Hippocampal formation (tissue), 2 donors: ENCODE measurements at places on chromosomes 7 and 10.

DNA sequence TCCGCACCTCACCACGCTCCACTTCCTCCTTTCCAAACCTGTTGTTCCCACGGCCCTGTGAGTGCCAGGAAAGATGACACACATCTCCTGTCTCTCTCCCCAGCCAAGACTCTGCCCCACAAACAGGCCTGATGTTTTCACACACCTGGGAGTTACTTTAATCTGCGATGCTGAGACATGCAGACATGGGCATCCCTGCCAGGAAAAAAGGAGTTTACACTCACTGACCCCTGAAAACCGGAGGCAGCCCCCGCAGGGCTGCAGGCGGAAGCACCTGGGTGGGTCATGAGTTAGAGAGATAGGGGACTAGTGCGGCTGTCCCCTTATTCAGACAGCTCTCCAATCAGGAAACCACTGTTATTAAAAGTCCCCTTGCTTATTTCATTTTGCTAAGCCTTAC lies 106.4 kb upstream of the CARD11 start:
- no peak for DNase-seq

DNA sequence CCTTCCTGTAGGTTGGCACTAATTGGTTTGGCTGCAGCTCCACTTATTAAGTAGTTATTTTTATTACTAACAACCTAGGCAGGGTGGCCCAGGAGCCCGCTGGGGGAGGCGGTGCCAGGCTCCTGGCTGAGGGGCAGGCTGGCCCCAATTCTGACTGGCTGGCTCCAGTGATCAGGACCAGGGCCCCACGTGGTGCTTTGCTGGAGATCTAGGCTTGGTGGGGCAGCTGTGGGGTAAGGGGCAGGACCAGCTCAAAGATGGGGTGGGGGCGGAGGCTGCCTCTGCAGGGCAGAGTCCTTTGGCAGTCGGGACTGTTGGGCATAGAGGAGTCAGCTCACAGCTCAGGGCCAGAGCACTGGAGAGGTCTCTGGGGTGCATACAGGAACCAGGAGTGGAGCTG lies 2.4 kb downstream of the ASL start:
- DNase-seq, result no peak

DNA sequence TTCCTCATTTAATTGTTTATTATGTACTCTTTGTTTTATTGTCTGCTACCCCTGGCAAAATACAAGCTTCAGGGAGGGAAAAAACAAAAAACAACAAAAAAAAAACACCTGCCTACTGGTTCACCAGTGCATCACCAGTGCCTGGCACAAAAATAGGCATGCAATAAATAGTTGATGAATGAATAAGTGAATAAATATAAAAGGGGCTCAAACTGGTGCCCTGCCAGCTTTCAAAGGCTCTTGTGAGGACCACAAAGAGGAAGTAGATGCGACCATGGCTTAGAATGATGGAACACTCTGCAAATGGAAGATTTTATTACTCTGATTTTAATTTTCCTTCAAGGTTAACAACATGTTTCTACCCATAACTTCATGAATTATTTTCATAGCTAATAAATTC lies 213.0 kb upstream of the INHBA start:
- no peak for DNase-seq

DNA sequence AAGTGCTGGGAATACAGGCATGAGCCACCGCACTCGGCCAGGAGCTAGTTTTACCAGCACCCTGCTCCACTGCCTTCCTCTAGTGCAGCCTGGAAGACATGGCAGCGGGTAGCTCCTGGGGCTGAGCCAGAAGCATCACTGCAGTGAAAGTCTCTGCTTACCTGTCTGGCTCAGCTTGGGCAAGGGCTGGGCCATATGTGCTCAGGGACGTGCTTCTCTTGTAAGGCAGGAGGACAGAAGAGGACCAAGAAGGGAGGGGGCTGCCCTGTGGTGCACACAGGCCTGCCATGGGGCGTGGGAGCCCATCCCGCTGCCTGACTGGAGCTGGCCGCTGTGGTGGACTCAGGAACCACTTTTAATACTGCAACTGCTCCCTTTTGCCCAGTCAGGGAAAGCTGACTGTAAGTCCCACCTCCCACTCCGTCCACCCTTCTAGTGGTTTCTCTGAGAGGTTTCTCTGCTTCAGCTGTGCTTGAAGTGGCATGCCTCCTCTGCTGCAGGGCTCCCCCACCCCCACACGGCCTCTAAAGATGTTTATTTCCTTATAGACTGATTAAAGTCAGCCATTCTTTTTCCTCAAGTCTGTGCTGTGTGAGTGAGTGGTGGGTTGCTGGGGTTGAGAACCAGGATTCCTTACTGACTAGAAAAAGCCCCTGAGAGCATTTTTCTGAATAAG lies 25.3 kb upstream of the C10orf95 start:
- no peak for DNase-seq

DNA sequence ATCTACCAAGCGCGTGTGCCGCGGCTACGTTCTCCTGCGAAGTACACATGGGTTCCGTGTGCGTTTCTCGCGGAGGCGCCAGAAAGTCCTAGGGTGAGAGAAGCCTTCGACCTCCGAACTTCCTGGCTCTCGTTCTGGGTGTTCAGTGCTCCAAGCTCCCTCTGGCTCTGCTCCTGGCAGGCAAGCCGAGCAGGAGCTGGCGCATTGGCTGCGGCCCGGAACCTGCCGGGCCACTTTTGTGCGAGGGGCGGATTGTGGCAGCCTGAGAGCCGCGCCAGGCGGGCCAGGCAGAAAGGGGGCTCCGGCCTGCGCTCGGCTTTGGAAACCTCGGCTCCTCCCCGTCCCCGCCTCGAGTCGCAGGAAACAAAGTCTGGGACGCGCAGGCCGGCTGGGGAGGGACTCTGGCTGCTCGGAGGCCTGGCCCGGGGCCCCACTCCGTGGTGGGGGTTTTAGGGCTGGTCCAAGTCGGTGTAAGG lies 9.6 kb downstream of the EMX2 start:
- DNase-seq, result peak; percentile 43

- no peak for DNase-seq
Measured at GRCh38 chr10:96137567-96137966, 7.5 kb downstream of the ZNF518A start.
